ENCODE measurements at places on chromosomes 5 and 9.

DNA sequence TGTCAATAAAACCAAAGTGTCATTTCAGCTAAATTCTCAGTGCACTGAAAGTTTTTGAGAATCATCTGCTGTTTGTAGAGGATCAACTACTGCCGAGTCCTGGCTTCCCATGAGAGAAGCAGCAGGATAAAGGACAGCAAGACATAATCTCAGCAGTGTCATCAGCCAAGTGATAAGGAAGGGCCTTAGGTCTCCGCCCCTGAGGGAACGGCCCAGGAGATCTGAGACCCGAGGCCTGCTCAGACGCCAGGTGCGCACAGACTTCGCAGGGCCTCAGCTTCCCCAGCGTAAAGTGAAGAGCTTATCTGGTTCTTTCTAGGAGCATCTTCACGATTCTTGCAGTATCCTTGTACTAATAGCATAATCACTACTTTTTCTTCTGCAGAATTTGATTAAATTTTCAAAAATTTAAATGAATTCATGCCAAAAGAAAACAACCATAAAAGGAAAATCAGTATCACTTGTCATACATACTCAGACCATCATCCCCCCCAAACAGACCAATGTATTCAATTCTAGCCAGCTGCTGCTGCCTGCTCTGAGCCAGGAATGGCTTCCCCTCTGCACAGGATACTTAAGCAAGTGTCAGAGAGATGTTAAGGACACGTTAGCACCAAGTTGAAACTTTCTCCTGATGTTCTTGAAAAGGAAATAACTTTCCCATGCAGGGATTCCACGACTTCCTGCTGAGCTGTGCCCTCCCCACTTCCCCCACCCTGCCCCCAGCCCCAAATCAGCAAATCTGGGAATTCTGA is 2.2 kb downstream of the GFPT2 start:
- no peak for DNase-seq

GRCh38 chr9:123769719-123770118 is 160.2 kb downstream of the DENND1A start:
- DNase-seq: peak; percentile 17

- DNase-seq: no peak
Observed at GRCh38 chr9:93121316-93122241, 12.5 kb downstream of the NINJ1 start.

- no peak for DNase-seq
Observed at GRCh38 chr5:90982576-90982975, 400.5 kb downstream of the ARRDC3 start.

DNA sequence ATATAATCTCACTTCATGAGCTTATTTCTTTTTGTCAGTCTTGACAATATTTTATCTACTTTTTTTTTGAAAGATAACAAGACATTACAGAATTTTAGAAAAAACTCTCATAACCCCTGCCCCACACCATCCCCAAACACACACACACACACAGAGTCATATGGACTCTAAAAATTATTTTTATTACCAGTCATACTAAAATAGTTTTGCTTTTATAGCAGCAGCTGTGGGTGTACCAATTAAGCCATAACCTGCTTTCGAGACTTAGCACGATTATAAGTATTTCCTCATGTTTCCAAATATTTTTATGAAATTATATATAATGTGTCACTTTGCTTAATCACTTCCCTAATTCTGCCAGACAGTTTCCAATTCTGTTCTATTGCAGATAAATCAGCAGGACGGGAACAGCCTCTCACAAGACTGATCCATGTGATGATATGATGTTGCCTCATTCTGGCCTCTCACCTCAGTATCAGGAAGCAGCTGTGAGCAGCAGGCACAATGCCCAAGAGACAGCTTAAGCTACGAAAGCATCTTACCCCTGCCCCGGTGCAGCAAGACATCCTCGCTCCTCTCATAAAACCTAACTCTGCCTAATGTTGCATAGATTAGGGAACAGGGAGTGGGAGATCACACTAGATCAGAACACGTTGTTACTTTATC is 7.0 kb downstream of the PDCL start:
- DNase-seq: no peak

- no peak for DNase-seq
Observed at GRCh38 chr9:69689991-69690538, 17.9 kb upstream of the APBA1 start.

- DNase-seq: no peak
Observed at GRCh38 chr5:1836176-1836890, 35.1 kb downstream of the NDUFS6 start.

Measured in NCI-H2081 (cell line).